HCT116 (cell line): ENCODE measurements at places on chromosomes 6 and 20.
A peak's percentile ranks its signal among the peaks of the same experiment; 100 is the strongest.

- no peak for DNase-seq
These were observed 877.5 kb downstream of the TFAP2A start for GRCh38 chr6:9537381-9537780.

DNA sequence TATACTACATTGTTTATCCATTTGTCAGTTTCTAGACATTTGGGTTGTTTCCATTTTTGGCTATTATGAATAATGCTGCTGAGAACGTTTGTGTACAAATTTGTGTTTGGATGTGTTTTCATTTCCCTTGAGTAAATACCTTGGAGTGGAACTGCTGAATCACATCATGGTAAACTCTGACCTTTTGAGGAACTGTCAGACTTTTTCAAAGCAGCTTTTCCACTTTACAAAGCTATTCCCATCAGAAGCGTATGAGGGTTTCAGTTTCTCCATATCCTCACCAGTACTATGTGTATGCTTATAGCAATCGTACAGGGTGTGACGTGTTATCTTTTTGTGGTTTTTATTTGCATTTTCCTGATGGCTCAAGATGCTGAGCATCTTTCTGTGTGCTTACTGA, 103.7 kb downstream of the MYO6 start:
- DNase-seq: no peak

DNA sequence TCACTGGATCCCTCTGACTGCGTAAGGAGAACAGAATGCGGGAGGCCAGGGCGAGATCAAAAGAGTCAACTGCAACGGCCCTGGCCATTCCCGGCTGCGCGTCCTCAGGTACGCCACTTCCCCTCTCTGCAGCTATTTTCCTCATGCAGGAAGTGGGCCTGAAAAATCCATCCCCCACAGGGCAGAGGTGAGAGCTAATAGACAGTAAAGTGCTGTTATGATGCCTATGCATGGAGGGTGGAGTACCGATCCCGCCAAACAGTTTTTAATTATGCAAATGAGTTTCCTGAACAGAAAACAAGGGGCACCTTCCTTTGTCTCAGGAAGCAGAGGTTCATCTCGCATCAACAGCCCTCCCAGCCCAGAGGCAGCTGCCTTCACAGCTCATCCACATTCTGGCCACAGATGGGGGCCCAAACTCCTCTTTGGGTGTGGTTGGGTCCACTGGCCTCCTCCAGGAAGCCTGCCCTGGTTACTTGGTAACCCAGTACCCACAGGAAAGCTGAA, 9.3 kb downstream of the PREX1 start:
- no peak for DNase-seq

GRCh38 chr6:109945091-109945490, 33.0 kb upstream of the GPR6 start:
- no peak for DNase-seq

- DNase-seq: no peak
These were observed 59.6 kb downstream of the RAB44 start for GRCh38 chr6:36757206-36757605.

DNA sequence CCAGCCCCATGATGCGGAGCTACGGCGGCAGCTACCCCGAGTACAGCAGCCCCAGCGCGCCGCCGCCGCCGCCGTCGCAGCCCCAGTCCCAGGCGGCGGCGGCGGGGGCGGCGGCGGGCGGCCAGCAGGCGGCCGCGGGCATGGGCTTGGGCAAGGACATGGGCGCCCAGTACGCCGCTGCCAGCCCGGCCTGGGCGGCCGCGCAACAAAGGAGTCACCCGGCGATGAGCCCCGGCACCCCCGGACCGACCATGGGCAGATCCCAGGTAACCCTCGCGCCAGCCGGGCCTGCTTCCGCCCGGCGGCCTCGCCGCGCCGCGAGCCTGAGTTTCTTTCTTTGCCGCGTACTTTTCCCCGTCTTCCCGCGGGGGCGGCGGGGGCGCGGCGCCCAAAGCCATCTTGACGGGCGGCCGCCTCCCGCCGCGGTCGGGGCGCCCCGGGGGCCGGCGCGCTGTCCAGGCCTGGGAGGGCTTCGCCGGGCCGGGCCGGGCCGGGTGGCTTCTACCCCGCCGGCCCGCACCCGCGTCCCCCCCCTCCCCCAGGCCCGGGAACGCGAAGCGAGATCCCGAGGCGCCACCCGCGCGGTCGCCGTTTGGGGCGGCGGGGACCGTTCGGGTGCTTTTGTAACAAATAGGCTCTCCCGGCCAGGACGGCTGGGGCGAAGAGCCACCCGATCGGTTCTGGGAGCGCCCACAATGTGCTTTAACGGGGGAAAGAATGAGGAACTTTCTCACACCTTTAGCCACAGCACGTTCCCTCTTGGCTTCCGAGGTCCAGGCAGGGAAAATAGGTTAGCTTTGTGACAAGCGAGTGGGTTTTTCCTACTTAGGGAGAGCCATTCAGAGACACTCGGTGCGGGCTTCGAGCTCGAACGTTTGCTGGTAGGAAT, 2.3 kb downstream of the ARID1B start:
- DNase-seq: no peak

- DNase-seq: no peak
These were observed 254.4 kb upstream of the RUNX2 start for GRCh38 chr6:45073771-45074170.

GRCh38 chr6:150634176-150634963, 34.7 kb downstream of the PLEKHG1 start:
- no peak for DNase-seq

DNA sequence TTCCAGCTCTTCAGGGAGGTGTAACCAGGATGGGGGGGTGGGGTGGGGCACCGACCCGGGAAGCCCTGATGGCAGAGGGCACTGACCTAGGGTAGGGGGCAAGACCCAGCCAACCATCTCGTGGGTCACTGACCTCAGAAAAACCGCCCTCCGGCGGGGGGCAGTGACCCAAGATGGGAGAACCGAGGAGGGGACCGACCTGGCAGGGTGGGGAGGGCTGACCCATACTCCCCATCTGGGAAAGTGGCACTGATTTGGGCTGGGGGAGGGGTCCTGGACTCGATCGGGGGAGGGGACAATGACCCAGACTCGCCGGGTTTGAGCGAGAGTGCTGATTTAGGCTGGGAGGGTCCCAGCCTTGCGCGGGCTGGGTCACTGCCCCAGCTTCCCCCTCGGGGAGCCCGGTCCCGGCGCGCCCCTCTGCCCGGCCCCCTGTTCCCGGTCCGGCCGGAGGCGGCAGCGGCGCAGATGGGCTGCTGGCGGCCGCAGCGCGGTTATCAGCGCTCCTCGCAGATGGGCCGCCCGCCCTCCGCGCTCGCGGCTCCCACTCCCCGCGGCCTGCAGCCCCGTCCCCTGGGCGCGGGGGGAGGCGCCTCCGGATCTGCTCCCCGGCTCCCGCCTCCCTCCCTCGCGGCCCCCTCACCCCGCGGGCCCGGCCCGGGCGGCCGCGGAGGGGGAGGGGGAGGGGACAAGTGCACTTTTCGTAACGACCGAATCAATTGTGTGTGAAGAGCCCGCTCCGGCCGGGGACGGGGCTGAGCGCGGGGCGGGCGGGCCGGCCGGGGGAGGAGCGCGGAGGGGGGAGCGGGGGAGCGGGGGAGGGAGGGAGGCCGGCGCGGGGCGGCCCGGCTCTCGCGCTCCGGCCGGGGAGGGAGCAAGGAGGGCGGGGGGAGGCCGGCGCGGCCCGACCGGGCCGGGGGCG, 2.2 kb downstream of the NOL4L start:
- DNase-seq: no peak

DNA sequence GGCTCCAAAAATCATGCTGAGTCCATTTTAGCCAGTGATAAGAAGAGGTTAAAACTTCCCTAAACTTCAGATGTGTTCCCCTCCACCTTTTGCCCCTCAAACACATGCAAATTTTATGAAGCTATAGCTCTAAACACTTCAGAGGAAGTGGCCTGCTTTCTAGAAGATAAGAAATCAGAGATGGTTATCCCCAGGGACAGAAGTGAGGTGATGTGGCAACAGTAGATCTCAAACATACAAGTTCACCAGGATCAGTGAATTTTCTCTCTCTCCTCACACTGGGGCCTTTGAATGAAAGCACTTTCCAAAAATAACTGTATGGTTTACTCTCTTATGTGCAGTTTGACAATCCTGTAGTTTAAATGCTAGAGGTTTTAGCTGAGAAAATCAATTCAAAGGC, 332.0 kb downstream of the BTBD9 start:
- no peak for DNase-seq

DNA sequence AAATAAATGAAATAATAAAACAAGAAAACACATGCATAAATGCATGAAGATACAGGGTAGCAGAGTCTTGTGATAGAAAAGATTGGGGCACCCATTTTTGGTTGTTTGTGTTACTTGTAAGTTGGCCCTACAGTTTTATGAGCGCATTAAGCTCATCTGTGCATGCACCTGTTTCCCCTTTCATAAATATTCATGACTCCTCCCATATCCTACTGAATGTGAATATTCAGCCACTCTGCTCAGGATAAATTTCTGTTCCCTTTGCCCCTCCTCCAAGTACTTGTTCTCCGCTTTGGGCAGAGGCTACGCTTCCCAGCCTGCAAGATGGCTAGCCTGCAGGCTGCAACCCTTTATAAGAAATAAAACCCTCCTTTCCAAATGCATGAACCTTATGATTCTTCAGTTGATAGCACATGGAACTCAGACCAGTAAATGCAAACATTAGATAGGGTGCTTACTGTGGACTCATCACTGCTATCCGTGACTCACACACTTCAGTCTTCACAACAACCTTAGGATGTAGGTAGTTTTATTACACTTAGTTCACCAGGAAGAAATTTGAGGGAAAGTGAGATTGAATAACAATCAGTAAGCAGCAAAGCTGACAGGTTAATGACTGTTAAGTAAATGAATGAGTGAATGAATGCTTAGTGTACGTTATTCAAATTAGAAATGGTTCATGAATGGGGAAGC, 15.0 kb downstream of the ALDH8A1 start:
- DNase-seq: no peak

DNA sequence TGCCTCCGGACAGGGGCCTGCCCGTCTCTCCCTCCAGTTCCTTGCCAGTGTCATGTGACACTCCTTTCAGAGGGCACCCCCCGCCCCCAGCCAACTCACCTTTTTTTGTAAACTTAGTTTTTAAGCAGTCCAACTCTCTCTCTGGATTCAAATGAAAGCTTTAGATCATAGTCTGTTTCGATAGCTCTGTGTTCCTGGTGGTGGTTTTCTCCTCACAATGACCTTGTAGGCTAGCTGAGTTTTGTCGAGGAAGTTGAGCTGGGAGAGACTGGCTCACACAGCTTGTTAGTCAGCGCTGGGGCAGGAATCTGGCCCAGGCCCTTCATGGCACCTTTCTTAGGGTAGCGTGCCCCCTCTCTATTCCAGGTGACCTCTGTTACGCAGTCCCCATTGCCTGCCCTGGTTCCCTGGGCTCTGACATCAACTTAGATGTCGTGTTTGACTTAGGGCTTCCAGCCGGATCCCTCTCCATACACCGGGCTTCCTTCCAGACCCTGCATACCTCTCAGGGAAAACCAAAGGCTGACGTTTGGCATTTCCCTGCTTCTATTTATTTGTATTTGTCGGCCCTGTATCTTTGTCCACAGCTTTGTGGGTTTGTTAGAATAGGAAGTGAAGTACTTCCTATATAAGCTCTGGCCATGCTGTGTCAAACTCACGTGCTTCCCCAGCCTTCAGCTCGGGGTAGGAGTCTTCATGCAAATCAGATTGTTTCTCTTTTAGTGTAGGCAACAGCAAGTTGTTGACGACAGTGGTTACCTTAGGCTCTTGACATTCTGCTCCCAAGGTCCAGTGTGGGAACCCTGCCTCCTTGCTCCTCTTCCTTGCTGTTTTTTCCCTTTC, 12.7 kb downstream of the IGF2R start:
- DNase-seq: no peak

- DNase-seq: no peak
These were observed 305.9 kb downstream of the LAMA2 start for GRCh38 chr6:129188795-129189194.

GRCh38 chr6:89221129-89221528, 4.0 kb upstream of the GABRR1 start:
- no peak for DNase-seq

- no peak for DNase-seq
These were observed 854.2 kb downstream of the PHF3 start for GRCh38 chr6:64489763-64490162.

- no peak for DNase-seq
These were observed at the start of gene TINAG for GRCh38 chr6:54308289-54308985. Gene TINAG, plus strand, starts transcription at chr6:54308441. Its CDS starts 110 bp downstream, at chr6:54308551.

GRCh38 chr6:20808924-20809323, 274.7 kb downstream of the CDKAL1 start:
- no peak for DNase-seq

DNA sequence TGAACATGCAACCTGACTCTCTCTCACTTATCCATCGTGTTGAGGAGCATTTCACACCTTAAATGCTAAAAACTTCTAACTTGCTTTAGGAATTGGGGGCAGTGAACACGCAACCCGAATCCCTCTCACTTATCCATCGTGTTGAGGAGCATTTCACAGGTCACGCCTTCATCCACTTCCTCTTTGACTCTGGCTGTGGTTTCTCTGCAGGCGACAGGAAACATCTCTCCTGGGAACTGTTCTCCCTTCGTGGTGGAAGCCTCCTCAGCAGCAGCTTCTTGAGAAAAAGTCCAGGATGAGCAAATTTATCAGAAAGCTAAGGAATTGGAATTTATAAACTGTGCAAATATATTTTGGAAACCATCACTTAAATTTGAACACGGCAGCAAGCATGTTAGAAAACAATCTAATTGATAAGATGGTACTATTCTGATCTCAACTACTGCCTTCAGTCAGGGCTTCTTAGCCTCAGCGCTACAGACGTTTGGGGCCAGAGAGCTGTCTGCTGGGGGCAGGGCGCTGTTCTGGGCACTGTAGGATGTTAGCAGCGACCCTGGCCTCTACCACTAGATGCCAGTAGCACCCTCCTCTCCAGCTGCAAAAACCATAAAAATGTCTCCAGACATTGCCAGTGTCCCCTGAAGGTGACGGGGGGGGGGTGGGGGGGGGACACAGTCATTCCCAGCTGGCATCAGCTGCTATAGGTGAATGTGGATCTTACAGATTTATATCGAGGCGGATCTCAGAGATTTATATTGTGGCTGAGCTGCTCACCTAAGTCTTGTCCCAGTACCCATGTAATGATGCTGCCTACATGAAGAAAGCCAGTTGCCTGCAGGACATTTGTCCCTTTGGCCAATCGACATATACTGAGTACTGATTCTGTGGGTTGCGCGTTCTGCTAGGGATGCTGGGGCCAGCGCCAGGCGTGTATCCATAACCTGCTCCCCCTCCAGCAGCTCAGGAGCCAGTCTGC, 26.2 kb downstream of the CTCFL start:
- DNase-seq: peak; percentile 19

DNA sequence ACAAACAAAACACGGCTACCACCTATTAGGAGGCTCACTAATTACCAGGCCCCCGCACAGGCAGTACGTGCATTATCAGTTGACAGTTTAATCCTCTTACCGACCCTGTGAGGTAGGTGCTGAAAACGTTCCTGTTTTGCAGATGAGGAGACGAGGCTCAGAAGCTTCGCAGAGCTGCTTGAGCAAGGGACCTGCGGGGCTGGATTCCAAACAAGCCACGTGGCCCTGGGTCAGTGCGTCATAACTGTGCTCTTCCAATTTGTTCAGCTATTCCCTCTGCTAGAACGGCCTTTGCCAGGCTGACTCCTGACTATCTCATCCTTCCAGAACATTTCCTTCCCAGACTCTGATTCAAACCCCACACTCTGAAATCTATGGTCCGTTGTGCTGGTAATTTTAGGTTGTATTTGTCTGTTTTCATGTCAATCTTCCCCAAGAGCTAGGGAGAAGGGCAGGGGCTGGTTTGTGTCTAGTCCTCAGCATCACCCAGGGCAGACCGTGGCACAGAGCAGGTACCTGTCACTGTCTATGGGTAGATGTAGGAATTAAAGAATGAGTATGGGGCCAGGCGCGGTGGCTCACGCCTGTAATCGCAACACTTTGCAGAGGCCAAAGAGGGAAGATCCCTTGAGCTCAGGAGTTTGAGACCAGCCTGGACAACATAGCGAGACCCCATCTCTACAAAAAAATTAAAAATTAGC, 28.8 kb upstream of the TLDC2 start:
- no peak for DNase-seq
